Hematopoietic multipotent progenitor cell treated with erythropoietin and hydrocortisone succinate and interleukin-3 and kit ligand, for 4 days (in vitro differentiated cells): ENCODE measurements at places on chromosomes 13 and 19.

DNA sequence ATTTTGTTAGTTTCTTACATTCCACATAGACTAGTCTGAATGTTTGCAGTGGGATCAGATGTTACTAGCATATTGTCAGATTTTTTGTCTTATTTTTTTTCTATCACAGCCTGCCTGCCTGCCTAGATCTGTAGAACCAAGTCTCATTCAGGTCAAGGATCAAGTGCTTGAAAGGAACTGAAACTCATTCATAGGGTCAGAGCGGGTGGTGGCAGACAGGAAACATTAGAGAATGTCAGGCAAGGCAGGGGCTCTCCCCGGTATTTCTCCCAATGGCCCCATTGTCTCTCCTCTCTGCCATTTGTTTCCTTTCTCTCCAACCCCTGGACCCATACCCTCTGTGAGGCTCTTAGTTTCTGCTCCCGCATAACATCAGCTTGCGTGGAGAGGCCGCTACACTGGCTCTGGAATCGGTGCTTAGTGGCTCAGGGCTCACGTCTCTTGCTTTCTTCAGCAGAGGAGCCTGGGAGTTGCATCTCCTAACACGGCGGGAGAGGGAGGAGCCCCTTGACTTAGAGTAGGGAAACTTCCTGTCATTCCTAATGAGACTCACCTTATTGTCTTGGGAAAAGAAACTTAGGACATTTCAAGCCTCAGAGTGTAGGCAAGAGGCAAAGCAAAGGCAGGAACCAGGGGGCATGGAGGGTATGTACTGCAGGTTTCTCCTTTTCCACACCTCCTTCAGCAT is 35.6 kb upstream of the SPATA13 start:
- no peak for DNase-seq

- no peak for DNase-seq
Observed at GRCh38 chr13:85313761-85314503, 485.3 kb downstream of the SLITRK6 start.

GRCh38 chr19:1487576-1488281 is 2.4 kb downstream of the PCSK4 start:
- DNase-seq = no peak

GRCh38 chr13:50589651-50590054 is 253.8 kb downstream of the DLEU7 start:
- DNase-seq = peak; percentile 41

DNA sequence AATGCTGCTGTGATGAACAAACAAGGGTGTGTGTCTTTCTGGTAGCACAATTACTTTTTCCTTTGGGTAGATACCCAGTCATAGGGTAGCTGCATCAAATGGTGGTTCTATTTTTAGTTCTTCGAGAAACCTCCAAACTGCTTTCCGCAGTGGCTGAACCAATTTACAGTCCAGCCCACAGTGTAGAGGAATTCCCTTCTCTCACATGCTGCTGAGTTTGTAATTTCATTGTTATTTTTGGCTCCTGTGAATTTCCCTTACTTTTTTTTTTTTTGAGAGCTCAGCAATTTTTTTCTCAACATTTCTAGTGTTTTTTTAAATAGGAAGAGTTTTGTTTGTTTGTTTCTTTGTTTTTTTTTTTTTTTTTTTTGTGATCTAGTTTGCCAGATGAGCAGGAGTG is 37.5 kb upstream of the ADGRE1 start:
- DNase-seq = no peak

GRCh38 chr19:11164879-11165406 is 9.4 kb upstream of the SPC24 start:
- no peak for DNase-seq

GRCh38 chr13:110372676-110373075 is 65.6 kb downstream of the COL4A2 start:
- no peak for DNase-seq

DNA sequence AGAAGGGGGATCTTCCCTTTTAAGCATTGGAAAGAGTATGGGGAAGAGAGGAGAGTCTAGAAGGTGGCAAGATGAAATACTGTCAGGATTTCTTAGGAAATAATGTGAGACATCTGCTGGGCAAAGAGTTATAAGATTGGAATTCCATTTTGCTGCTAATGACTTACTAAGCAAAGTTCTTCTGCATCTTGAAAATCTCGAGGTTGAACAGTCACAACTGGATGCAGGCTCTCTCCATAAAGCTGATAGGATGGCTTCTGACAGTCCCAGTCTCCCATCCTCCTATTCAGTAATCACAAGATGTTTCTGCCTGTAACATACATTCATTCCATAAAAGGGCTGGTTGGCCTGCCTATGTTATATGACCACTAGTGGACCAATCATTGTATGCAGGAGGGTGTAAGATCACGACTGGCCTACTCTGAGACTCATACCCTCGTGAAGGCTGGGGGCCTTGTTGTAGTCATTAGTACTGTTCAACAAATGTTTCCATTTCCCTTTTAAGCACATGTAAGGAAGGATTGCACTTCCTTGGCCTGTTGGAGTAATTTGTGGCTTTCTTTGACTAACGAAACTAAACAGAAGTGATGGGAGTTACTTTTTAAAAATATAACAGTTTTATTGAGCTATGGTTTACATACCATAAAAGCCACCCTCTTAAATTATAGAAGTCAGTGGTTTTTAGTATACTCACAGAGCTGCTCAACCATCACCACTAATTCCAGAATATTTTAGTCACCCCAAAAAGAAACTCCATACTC is 45.0 kb upstream of the TDRD3 start:
- no peak for DNase-seq

DNA sequence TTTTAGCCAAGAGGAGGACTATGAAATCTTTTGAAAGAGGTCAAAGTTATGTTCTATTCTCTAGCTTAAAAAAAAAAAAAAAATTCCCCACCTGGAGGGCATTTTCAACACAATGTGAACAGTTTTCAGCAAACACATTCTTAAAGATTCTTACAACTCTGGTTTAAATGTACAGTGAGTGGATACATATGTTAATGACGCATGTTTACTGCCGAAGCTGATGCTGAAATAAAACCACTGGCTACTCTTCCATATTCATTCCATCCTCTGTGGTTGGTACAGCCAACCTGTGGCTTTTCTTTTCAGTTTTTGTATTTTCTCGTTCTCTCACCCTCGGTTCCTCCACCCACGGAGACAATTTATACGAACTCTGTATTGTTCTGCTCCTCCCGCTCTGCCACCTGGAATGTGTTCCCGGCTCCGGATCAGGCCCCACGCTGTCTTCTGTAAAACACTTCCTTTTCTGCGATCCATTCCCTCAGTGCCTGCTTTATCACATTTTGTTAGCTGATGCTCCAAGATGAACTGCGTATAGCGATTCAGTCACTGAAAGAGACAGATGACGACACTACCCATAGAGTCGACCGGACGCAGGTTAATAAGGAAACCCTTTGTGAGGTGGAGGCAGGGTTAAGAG is 466.4 kb upstream of the ARGLU1 start:
- no peak for DNase-seq

DNA sequence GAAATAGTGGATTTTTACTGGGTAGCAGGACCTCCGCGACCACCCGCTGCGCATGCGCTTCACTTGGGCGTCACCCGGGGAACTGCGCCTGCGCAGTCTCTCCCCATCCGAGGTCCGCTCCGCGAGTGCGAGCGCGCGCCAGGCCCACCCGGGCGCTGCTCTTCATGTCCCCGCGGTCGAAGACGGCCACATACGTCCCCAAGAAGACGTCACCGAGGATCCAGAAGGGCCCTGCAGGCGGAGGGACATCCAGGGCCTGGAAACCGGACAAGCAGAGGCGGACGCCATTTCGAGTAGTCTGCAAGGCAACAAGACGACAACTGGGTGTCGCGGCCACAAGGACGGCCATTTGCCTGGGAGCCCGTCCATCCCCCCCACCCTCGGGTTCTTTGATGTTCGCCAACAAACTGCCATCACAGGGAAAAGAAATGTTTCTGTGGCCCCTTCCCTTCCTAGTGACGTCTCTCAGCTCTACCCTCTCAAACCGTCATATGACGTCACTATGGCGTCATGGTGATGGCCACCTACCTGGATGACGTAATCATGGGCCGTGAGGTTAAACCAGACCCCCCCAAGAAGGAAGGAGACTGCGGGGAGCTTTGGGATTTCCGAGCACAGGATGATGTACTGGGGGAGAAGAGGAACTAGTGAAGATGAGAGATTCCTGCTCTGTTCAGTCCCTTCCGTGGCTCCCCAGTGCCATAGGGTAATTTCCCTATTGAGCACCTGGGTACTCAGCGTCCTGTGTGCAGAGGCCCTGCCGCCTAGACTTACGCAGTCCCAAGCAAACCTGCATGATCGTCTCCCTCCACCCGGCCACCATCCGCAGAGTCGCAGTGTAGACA is 6.7 kb downstream of the NAPSA start:
- DNase-seq = peak; percentile 83

DNA sequence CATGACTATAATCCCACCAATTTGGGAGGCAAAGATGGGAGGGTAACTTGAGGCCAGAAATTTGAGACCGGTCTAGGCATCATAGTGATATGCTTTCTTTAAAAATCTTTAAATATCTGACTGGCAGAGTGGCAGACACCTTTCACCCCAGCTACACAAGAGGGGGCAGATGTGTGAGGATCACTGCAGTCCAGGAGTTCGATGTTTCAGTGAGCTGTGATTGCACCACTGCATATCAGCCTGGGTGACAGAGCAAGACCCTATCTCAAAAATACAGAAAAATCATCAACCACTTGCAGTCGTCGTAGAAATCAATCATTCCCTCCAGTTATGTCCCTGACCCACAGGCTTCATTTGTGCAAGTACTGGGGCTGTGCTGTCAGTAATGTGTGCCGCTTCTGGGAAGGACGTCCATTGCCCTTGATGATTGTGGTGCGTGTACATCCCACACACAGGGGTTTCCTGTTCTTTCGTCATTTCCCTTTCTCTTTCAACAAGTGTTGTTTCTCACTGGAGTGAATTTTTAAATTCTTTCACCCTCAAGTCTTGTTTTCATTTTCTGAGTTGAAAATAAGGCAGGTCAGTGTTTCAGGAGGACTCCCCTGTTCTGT is 1.4 kb downstream of the LGALS14 start:
- DNase-seq = no peak

DNA sequence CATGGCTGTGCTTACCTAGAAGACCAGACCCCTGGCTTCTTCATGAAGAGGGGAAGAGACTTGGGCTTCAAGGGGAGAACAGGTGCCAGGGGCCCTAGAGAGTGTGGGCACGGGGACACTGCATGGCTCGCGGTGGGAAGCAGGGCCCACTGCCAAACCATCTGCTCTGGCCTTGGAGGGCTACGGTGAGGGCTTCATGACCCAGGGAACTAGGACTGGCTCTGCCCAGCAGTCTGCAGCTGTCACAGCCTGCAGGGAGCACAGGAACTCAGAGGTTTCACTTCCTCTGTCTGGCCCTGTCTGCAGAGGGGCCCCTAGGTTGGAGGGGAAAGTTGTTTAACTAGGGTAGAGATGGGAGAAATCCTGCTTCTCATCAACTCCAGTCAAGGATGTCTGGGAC is 4.3 kb downstream of the ERCC1 start:
- DNase-seq = peak; percentile 62

DNA sequence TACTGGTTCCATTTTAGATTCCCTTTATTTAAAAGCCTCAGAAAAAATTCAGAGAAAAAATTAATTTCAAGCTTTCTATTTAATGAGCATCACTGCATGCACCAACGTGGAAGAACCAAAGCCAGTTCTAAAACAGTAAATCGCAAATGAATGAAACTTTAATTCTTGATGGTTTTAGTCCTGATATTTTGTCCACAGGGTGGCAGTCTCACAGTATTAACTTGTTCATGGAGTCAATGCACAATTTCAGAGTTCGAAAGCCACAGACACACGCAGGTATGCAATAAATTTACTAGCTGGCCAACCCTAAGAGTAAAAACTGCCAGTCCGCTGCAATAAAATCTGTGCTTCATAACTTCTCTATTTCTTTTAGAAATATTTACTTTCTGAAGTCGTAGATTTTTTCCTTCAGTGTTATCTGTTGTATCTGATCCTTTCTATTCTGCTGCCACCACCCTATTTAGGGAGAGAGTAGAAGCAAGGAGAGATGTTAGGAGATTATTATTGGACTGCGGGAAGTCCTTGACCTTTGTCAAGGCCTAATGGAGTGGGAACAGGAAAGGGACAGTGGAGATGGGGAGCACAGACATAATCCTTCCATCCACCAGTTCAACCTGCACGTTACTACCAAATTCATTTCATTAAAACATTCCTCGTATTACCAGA is 7.0 kb upstream of the WBP4 start:
- peak; percentile 86 for DNase-seq

GRCh38 chr19:20162821-20163220 is 4.2 kb upstream of the ZNF486 start:
- peak; percentile 58 for DNase-seq

- no peak for DNase-seq
Observed at GRCh38 chr19:10191347-10191746, 3.4 kb downstream of the DNMT1 start.

DNA sequence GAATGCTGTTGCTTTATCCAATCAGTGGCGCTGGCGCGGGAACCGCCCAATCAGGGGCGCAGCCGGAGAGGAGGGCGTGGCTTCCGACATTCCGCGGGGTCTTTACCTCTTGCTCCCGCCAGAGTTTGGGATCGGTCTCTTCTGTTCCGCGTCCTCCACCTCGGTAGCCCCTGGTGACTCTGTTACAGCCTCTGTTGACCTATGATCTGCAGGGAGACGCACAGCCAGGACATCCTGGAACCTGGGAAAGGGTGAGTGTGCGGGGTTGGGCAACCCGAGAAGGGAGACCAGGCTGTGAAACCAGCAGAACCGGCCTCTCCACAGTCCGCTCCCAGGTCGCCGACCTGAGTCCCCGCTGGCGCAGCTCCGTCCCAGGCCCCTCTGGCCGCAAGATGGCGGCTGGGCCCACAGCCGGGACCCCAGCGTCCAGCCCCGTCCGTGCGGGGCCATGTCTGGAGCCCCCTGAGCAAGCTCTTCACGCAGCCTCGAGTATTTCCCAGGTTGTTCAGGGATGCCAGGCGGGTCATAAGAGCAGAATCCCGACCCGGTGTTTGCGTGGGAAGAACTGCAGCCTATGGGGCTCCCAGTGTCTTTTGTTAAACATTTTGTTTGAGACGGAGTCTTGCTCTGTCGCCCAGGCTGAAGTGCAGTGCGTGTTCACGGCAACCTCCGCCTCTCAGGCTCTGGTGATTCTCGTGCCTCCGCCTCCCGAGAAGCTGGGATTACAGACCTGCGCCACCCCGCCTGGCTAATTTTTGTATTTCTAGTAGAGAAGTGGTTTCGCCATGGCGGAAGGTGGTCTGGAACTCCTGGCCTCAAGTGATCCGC is 4.4 kb upstream of the ZNF681 start:
- peak; percentile 80 for DNase-seq

DNA sequence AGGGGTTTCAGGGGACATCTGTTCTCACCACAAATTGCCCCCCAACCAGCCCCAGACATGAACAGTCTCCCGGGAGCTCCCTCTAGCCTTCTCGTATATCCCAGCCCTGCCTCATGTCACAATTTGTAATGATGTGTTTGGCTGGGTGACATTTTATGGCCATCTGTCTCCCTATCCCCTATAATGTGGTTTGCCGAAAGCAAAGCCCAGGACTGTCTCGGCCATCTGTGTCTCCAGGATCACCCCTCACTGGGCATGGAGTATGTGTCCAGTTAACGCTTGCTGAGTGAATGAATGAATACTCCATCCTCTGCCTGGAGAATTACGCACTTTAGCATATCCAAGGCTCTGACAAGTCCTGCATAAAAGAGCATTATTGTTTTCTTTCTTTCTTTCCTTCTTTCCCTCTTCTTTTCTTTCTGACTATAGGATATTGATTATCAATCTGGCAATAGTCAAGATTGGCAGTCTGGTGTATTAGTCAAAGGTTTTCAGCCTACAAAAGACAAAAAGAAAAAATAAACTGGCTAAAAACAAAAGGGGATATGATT is 15.1 kb downstream of the HPN start:
- DNase-seq = no peak
